ENCODE measurements at places on chromosomes 4 and X.
A peak's percentile ranks its signal among the peaks of the same experiment; 100 is the strongest.

- DNase-seq, result peak; percentile 2
Measured at GRCh38 chrX:118976599-118977340, 2.4 kb downstream of the LONRF3 start.

DNA sequence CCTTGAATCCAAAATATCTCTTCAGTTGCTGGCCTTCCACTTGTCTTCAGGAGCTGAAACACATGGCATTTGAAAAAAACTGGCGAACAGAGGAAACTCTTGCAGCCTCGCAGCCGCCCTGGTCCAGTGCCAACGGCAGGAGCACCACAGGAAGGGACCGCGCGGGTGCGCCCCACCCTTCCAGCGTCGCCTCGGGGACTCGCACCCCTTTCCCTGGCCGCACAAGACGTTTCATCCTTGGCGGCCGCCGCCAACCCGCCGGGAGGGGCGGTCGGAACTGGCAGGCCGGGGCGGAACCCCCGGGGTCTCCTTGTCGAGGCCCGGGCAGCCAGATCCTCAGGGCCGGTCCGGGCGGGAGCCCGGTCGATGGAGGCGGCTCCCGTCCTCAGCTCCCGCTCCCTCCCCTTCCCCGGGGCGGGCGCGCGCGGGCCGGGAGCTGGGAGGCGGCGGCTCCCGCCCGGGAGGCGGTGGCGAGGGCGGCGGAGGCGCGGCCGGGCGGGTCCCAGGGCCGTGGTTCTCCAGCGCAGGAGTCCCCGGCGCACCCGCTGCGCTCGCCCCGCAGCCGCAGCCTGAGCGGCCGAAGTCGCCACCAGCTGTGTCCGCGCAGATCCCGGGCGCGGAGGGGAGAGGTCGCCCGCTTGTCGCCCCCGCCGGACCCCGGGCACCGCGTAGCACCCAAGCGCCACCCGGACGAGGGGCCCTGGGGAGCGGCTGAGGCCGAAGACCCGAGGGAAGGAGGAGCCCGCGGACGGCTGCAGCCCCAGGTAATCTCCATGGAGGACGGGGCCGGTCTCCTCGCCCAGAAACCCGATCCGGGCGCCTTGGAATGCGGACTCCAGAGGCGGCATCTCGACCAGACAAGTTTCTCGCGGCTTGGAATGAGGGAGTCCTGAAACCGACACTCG, 886 bp upstream of the NDST3 start:
- DNase-seq, result peak; percentile 12

DNA sequence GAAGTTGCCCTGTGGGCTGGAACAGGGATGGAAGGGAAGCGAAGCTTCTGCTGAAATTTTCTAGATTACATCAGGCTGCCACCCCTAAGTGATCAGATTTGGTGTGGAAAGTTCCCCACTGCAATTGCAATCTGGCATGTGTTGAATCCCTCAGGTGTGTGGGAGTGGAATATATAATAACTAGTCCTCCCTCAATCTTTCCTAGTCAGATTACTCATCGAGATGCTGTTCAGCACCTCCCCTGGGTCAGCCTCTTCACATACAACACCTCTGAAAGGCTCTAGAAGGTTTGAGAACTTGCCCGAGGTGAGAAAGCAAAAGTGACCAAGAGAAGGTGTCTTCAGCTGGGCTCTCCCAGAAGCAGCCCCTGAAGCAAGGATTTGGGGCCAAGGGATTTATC, 336.8 kb downstream of the BCOR start:
- DNase-seq, result no peak

DNA sequence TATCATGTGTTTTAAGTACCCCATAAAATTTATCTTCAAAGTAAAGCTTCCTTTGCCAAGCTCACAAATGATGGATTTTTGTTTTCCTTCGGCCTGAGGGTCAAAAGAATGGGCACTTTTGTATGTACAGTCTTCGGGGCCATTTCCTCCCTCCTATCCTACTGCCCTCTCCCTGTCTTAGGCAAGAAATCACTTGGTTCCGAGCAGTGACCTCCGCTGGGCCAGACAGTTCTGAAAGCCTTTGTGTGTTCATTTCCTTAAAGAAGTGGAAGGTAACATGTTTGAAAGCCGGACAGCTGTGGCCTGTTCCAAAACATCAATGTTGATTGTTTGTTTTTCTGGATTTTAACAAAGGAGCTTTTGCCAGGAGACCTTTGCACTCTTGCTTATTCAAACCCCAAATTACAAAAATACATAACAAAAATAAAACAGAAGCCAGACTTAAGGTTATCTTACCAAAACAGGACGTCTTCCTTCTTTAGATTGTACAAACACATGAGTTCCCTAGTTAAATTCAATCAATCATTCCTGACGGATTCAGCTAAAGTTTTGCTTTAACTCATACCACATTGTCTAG, 110.6 kb upstream of the LIMCH1 start:
- no peak for DNase-seq

DNA sequence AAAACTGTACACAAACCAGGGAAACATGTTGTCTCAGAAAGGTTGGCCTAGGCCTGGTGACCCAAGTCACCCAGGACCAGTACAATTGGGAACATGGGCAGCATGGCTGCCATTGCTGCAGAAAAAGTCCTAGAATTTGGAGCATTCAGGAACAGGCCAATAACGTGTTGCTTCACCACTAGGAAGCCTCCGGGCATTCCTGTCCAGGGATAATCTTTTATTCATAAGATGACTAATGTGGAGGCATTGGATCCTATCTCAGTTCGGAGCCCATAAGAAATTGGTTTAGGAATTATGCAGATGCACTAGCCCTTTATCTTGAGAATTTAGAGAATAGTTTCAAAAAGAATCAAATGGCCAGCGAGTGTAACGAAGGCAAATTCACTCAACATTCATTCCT, 242.8 kb upstream of the NDST4 start:
- DNase-seq, result no peak

DNA sequence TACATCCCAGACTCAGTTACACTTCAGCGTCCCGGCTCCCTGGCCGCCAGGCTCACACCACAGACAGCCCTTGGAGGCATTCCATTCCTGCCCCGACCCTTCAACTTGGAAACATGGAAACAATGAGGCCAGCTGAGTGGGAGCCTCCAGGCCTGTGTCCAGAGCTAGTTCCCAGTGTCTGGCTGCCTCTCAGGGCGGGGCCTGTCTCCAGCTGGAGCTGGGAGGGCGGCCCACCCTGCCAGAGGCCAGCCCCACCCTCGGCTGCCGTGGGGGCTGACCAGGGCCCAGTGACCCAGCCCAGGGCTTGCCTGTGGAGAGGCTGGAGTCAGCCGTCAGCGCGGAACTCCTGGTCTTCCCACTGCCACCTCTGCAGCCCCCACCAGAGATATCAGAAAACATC, 37.4 kb upstream of the SPON2 start:
- peak; percentile 87 for DNase-seq

- no peak for DNase-seq
Measured at GRCh38 chrX:46713672-46714490, 45.0 kb downstream of the SLC9A7 start.

- DNase-seq, result no peak
Measured at GRCh38 chr4:102601586-102602227, 100.5 kb downstream of the NFKB1 start.

- DNase-seq, result no peak
Measured at GRCh38 chr4:14827111-14827510, 175.2 kb upstream of the CPEB2 start.

GRCh38 chr4:156972379-156973015, 898 bp upstream of the PDGFC start:
- no peak for DNase-seq

DNA sequence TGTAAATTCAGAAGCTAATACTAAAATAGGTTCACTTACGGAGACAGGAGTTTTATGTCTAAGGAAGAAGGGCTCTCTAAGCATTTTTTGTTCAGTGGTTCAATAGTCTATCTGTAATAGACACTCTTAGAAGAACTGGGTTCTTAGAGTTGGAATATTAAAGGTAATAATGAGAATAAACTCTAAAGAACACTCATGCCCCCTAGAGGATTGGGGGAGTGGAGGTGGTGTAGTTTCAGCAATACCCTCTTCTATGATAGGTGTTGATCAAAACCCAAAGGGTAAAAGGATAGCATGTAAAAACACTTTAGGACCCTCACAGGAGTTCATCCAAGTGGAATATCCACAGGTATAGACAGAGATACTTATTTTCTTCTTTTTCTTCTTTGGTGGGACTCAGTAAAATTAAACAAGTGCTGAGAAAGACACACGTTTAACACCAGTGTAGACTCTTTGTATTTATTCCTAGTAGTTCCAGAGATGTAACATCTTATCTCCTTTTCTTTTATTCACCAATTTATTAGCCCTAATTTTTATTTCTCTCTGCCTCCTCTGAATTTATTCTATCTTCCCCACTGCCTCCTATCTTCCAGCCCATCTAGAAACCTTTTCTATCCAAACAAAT, 25.7 kb upstream of the MND1 start:
- DNase-seq, result peak; percentile 38

GRCh38 chr4:139851639-139852038, 186.0 kb downstream of the MGST2 start:
- no peak for DNase-seq

DNA sequence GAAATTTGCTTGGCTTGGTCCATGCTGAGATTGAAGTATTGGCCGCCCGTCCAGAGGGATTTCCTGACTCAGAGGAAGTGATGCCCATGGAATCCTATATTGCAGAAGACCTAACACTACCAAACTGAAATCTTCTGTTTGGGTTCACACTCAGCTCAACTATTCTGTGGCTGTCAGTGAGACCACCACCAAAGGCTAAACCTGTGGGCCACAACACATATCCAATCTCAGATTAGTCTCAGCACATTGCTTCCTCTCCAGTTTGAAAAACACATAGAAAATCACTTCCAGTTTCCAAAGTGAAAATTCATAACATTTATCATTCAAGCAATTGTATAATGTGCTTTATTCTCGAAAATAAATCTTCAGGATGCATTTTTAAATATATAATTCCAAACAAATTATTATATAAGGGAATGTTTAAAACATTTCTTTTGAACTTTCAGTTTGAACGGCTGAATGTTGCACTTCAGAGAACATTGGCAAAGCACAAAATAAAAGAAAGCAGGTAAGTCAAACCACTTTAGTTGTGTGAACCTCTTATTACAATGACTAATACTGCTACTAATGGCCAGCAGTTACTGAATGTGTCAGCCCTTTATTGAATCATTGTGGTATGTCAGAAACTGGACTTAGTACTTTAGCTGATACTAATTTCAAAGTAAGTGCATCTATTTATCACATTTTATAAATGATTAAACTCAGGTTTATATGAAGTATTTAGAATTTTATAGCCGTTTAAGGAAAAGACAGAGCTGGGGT, 37.0 kb downstream of the GUCY1A1 start:
- no peak for DNase-seq

DNA sequence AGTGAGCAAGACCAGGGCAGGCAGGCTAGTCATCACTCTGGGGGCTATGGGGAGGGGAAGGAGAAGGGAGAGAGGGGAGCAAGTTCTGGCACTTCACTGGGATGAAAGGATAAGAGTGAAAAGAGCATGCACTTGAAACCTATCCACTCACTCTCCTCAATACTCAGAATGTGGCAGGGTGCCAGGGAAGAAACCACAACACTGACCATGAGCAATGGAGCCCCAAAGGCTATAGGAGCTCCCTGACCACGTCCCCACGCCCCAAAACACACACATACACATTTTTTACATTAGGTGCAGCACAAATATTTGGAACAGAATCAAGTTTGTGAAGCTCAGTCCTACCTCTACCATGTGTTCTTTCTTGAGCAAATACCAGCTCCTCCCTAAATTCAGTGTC, 132.2 kb downstream of the IDS start:
- DNase-seq, result no peak

- peak; percentile 13 for DNase-seq
Measured at GRCh38 chr4:159266981-159267868, 164.3 kb downstream of the RAPGEF2 start.

Data from muscle of arm (tissue), 14 donors.